ENCODE measurements at places on chromosomes 7 and 10.

- DNase-seq, result no peak
These were observed 447.8 kb upstream of the FZD8 start for GRCh38 chr10:36089790-36090440.

- no peak for DNase-seq
These were observed 33.7 kb downstream of the DDC start for GRCh38 chr7:50531401-50531911.

DNA sequence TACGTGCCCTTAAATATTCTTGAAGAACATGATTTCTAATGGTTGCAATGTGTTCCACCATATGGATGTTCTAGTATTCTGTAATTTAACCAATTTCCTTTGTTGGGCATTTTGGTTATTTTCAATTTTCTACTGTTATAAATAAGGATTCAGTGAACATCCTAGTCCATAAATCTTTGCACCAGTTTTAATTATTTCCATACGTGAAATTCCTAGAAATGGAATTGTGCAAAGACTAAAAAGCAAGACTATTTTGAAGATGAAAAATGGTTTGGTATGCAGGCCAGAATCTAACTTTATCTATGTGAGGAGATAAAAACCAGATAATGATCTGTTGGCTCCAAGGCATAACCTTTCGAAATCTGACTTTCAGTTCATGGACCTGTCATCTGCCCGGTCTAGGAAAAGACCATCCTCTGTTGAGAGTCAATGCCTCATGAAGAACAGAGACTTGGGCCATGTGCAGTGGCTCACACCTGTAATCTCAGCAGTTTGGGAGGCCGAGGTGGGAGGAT is 633.2 kb upstream of the NRP1 start:
- DNase-seq, result no peak

DNA sequence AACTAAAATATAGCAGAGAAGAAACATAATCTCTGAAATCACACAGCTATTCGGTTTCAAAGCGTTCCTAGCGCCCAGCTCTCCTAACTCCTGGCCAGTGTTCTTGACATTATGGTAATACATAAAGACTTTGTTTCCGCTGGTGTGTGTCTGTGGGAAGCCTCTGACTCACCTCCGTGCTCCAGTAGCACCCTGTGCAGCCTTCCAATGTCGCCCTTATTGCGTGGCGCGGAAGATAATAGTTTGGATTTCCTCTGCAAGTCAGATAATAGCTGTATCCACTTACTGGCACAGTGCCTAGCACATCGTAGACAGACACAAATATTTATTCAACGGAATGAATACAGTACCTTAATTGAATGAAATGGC is 570 bp downstream of the BMS1 start:
- DNase-seq, result no peak

DNA sequence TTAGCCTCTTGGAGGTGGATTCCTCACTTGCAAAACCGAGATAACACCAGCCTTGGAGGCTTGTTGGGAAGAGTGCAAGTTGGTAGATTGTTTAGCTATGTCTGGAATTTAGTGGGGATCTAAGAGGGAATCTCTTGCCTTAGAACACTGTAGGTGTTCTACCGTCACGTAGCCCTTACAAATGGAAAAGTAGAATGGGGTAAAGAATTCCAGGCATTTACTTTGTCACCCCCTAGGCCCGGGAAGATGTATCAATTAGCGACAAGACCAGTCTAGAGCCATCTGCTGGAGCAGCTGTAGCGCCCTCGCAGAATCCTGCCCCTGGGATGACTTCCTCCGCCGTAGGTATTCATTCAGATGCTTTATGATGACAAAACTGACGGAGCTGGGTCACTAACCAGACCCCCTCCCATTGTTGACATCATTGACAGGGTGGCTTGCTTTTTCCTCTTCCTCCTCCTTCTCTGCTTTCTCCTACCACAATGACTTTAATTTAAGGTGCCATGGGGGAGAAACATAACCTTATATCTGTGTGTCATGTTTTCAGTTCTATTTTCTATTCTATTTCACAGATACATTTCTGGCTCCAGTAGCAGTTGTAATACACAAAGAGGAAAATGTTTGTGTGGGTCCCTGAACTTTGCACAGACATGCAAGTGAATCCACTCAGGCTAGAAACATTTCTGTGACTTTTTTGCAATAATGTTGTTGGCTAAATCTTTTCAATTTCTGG is 262.6 kb upstream of the LYZL1 start:
- no peak for DNase-seq

DNA sequence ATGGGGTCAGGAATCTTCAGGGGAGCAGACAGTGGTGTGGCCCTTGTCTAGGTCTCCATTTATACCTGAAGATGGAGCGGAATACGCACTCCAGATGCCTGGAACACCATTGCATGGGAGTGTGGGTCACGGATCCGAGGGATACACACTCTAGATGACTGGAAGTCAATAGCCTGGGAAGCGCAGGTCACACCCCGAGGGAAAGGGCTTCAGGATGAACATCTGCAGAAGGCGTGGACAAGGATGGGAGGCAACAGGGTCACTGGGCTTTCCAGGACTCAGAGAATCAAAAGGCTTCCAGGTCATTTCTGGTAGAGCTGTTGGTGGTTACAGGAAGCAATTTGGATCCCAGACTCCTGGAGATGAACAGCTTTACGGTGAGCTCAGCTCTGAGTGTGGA is 382.2 kb upstream of the KLF6 start:
- DNase-seq, result no peak

GRCh38 chr10:70130878-70131559 is 1.6 kb downstream of the AIFM2 start:
- DNase-seq, result no peak

GRCh38 chr7:149598721-149599308 is 101.2 kb upstream of the ZNF746 start:
- DNase-seq, result no peak

GRCh38 chr7:19079066-19079465 is 38.4 kb downstream of the TWIST1 start:
- DNase-seq, result no peak

DNA sequence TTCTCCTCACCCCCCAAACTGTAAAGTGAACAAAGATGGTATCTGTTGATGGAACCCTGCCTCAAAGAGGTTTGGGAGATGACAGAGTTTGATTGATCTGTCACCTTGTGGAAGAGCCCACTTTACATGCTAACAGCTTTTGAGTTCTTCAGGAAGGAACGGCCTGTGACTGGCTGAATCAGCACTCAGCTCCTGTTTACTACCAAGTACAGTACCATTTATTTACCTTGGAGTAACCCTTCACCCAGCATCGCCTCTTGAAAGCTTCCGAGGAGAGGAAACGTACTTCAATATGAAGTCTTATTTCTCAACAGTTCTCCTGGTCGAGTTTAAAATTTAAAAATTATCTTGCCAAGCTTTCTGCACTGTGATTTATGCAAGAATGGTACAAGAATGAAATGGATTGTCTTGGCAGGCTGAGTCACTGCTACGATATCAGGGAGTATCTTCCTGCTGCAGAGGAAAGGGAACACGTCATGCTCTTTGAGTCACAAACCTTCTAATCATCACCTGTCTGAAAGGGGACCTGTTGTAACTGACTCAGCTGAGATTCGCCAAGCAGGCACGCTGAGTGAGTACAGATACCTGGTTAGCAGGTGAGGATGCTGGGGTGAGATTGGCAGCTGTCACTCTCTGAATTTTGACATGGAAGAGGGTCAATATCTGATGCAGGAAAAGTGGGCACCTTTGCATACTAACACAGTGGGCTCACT is 30.1 kb downstream of the KLF6 start:
- no peak for DNase-seq

DNA sequence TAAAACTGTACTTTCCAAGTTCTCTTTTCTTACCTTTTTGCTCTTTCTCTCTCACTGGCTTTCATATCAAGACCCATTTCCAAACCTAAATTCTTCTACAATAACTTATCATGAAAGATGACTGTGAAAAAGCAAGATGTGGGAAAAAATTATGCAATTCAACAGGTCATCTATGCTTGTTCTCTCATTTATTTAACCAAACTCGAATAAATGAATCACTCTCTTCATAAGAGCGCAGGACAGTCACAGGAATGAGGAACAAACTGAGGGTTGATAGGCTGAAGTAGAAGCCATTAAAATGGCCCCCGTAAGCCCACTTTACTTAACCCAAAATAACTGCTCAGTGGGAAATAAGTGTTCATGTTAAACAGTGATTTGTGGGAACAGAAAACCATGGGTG is 1289.7 kb upstream of the SORCS1 start:
- no peak for DNase-seq

DNA sequence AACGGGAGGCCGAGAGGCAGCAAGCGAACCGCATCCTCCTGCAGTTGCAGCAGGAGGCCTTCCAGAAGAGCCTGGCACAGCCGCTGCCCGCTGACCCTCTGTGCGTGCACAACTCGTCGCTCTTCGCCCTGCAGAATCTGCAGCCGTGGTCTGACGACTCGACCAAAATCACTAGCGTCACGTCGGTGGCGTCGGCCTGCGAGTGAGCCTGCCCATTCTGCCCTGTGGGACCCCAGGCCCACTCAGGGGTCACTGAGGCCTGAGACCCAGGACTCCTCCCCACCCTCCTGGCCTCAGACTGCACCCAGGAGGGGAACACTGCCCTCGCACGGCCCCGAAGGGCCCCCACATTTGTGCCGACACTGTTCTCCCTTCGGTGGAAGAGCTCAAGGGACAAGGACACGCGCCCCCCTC is 5.6 kb downstream of the TLX1 start:
- DNase-seq, result no peak

DNA sequence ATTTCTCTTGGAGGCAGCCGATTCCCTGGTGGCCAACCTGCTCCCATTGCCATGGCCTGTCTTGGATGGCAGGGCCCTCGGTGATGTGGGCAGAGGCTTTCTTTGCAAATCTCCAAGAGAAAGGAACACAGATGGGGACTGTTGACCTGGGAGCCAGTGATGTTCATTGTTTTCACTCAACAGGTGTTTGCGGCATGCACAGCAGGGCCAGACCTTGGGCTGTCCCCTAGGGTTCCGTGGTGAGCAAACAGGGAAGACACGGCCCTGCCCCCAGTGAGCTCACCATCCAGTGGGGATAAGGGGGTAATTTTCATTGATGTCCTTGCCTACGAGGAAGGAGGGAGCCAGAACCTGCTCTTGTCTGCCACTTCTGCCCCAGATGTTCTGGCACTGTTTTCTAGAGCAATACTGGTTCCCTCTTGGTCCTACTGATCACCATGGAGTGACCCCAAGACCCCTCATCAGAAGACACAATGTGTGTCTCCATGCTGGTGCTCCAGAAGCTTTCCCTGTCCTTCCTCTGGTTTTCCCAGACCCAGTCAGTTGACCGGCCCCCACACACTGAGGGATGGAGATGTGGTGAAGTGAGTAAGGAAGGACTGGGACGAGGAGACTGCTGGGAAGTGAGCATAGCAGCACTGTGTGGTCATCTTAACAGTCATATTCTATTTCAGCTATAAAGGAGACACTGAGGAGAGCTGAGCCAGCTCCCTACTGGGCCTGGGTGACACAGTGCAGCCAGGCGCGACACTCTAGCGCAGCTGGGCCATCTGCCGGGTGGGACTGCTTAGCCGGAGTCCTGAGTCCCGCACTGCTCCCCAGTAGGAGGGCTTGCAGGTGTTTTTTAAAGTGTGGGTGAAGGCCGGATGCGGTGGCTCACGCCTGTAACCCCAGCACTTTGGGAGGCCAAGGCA is 20.4 kb upstream of the FIGNL1 start:
- no peak for DNase-seq

DNA sequence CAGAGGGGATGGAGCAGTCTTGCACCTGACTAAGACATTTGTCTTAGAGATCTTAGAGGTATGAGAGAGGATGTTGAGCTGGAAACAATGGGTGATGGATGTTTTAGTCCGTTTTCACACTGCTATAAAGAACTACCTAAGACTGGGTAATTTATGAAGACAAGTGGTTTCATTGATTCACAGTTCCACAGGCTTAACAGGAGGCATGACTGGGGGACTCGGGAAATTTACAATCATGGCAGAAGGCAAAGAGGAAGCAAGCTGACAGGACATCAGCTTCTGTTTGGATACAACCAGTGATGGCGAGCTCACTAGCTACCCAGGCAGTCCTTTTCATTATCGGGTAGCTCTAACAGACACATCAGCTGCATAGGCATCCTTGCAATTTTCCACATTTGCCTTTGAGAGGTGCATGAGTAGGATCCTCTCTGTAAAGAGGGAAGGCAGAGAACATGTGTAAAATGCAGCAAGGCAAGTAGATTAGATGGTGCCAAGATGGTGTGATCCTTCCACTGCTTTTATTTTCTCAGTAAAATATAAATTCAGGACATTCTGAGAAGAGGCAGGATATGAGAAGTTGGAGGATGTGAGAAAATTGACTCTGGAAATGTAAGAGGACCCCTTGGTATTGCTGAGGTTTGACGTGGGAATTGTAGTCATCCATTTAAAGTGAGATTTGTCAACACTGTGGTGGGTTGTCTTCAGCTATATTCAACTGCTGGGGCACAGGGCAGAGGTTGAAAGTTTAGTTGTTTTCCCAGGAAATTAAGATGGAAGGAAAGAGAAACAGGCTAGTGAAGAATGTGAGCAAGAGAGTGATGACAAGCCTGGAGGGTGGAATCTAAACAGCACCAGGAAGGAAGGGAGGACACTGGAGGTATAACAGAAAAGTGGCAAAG is 1140.0 kb upstream of the AUTS2 start:
- DNase-seq, result no peak

GRCh38 chr7:40717242-40717641 is 582.4 kb downstream of the SUGCT start:
- DNase-seq, result no peak

DNA sequence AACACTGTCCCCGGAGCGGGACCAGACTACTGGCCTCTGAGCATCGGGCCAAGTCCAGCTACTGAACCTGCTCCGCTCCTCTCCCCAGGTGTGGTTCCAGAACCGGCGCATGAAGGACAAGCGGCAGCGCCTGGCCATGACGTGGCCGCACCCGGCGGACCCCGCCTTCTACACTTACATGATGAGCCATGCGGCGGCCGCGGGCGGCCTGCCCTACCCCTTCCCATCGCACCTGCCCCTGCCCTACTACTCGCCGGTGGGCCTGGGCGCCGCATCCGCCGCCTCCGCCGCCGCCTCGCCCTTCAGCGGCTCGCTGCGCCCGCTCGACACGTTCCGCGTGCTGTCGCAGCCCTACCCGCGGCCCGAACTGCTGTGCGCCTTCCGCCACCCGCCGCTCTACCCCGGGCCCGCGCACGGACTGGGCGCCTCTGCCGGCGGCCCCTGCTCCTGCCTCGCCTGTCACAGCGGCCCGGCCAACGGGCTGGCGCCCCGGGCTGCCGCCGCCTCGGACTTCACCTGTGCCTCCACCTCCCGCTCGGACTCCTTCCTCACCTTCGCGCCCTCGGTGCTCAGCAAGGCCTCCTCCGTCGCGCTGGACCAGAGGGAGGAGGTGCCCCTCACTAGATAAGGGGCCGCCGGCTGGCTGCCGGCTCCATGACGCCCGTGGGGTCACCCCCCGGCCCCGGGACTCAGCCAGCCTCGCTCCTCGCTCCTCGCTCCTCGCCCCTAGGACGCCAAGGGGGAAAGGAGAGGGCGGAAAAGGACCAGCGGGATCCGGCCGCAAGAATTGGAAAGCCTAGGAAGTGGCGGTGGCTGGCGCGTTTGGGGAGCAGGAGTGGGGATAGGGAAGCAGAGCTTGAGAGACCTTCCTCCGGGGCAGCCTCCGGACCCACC is 3.4 kb downstream of the EVX1 start:
- DNase-seq, result no peak

DNA sequence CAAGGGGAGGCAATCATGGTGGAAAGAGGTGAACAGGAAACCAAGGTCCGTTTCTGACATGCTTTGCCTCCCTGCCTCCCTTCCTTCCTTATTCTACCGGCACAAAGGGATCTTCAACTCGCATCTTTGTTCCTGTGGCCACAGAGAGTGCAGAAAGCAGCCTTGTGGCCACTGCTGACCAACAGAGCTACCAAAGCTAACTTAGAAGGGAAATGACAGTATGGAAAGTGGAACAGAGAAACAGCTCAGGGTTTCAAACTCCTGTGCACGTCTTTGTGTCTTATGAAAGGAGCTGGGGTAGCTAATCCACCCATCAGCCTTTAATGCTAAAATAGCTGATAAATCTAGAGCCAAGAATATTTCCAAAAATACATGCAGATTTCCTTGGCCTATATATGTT is 588.0 kb downstream of the SORCS1 start:
- DNase-seq, result no peak

Data from liver (tissue), 10 donors.